ENCODE measurements at places on chromosomes 1 and 21. TPM values are rescaled to one million over a fixed set of nuclear protein-coding genes. Genes with fewer than 3 reads are reported as not detected.

DNA sequence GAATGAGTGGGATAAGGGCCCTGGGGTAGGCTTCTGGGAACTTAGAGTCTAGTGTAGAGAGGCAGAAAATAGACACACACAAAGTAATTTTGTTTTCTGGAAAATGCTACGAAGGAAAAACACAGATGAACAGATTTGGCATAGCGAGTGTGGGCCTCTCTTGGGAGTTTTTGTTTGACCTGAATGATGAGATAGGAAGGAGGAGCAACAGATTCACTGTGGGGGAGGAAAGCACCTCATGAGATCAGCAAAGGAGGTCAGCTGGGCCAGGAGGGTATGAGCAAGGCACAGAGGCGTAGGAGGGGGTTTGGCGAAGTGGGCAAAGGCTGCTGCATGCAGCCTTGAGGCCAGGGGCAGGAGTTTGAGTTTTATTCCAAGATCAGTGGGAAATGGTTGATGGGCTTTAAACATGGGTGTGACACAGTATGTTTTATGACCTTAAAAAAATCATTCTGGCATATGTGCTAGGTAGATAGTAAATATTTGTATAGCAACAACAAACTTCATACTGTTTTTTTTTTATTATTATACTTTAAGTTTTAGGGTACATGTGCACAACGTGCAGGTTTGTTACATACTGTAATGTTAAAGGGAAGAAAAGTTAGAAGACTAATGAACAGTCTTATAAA is 57.9 kb downstream of the FGGY start:
- DNase-seq: no peak

DNA sequence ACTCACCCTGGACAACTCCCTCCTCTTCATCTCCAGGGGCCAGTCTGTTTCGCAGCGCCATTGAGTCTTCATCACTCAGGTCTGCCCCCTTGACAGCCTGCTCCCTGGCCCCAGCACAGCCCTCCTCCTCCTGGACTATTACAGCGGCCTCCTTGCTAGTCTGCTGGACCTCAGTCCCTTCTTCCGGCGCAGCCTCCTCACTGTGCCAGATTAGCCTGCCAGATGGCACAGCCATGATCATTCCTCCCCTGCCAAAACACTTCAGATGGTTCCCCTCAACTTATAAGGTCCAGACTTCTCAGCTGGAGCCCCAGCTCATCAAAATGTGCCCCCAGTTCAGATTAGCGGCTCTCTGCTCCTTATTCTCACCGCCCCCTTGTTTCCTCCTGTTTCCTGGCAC is 7.0 kb upstream of the CELSR2 start:
- no peak for DNase-seq

Gene KCNJ10
- total RNA-seq: 0.16 TPM

DNA sequence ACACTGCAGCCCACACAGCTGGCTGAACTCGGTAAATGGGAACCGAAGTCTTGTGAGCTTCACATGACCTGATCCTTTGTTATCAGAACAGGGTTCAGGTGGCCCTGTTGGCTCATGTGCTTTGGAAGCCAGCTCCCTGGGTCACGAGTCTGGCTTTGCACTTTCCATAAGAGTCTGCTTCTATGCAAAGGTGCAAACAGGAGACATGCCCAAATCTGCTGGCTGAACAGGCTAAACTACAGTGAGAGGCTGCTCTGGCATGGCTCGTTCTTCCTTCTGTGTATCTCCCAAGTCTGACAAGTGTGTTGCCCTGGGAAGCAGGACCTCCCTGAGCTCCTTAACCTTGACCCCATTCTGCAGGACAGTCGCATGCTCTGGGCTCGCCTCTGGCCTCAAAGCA is 549.6 kb downstream of the KIF26B start:
- no peak for DNase-seq

DNA sequence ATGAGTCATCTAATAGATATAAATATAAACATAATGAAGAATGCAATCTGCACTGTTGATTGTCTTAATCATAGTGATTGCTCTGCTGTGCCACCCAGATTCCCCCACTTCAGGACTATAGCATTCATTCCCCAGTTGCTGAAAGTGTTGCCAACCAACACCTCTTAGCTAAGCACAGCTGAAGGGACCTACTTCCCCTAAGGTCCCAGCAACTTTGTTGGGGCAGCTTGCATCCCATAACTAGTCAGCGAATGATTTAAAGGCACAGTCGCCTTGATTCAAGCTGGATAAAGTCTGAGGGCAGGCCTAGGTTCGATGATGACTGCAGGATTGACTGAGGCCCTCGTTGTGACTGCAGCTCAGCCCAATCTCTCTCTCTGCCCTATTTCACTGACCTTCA is 14.3 kb upstream of the RGS1 start:
- no peak for DNase-seq

DNA sequence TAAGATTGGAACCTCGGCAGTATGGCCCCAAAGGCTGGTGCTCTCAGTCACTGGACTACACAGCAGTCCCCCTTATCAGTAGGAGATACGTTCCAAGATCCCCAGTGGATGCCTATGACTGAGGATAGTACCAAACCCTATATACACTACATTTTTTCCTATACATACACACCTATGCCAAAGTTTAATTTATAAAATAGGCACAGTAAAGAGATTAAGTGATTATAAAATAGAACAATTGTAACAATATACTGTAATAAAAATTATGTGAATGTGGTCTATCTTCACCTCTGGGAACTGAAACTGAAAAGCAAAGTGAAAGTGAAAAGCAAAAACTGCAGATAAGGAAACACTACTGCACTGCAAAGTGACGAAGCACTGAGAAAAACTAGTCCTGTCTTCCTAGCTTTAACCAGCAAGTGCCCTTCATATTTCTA is 96.8 kb downstream of the INTS7 start:
- DNase-seq: no peak

Data from Right ventricle myocardium superior (tissue), 1 donor.